ENCODE measurements at places on chromosomes 6 and 20.
A peak's percentile ranks its signal among the peaks of the same experiment; 100 is the strongest.

GRCh38 chr6:14732844-14733757 lies 512.8 kb upstream of the JARID2 start:
- DNase-seq: peak; percentile 83

DNA sequence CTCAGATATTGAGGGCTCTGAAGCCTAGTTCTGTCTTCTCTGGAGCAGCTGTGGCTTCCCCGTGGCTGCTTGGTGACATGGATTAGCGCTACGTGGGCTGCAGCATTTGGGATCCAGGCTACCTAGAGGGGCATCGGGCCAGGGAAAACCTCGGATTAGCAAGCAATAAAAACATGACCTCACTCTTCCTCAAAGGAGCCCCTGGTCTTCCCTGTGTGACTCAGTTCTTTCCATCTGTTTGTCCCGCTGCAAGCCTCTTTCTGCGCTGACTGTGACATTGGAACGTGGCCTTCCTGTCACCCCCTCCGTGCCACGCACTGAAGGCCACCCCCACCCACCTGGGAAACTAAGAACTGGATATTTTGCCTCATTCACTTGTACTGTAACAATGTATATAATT lies 3.6 kb downstream of the MRGBP start:
- no peak for DNase-seq

DNA sequence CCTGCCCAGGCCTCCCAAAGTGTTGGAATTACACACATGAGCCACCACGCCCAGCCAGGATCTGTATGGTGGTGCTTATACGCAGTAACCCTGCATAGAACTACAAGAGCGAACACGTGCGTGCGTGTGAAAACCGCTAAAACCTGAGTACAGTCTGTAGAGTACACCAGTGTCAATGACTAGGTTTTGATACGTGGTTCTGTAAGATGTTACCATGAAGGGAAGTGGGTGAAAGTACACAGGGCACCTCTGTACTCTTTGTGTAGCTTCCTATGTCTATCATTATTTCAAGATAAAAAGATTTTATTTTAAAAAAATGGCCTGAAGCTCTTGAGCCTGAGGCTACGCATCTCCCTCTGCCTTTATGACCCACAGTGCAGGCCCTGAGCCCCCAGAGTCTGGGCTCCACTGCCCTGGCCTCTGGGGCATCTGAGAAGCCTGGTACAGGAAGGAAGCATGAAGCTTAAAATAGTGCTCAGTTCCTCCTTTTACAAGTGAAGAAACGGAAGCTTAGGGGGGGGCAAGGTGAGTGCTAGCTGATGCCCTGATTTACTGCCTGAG lies 21.6 kb downstream of the LY86 start:
- no peak for DNase-seq

- no peak for DNase-seq
These were observed 117.5 kb downstream of the FLRT3 start for GRCh38 chr20:14219801-14220461.

DNA sequence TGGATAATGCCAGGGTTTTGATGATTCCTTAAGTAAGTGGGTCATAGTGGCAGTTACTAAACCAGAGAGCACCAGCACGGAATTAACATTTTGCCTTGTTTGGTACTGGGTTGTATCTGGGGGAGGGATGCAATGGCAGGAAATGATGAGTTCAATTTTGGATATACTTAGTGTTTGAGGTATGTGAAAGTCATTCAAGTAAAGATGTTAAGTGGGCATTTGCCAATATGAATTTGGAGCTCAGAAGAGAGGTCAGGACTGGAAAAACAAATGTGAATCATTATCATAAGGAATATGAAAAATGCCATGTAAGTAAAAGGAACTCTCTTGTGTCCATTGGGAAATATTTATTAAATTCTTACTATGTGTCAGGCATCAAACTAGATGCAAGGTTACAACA lies 6.2 kb downstream of the PXT1 start:
- no peak for DNase-seq

DNA sequence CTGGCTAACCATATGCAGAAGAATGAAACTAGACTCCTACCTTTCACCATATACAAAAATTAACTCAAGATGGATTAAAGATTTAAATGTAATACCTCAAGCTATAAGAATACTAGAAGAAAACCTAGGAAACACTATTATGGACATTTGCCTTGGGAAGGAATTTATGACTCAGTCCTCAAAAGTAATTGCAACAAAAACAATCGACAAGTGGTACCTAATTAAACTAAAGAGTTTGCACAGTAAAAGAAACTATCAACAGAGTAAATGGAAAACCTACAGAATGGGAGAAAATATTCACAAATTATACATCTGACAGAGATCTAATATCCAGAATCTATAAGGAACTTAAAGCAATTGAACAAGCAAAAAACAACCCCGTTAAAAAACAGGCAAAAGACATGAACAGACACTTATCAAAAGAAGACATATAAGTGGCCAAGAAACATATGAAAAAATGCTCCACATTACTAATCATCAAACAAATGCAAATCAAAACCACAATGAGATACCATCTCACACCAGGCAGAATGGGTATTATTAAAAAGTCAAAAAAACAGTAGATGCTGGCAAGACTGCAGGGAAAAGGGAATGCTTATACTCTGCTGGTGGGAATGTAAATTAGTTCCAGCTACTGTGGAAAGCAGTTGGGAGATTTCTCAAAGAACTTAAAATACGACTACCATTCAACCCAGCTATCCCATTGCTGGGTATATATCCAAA lies 31.9 kb downstream of the RALGAPB start:
- DNase-seq: no peak

DNA sequence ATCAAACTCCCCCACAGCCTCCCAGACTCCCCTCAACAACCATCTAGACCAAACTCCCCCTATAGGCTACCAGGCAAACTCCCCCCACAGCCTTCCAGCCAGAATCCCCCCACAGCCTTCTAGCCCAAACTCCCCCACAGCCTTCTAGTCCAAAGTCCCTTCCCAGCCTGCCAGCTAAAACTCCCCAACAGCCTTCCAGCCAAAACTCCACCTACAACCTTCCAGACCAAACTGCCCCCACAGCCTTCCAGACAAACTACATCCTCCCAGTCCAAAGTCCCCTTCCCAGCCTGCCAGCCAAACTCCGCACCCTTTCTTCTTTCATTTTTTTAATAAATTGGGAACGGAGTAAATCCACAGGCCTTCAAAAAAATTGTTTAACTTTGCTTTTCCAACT lies 37.4 kb upstream of the SYNDIG1 start:
- DNase-seq: no peak

GRCh38 chr6:77030929-77031674 lies 432.2 kb downstream of the HTR1B start:
- DNase-seq: no peak

GRCh38 chr6:164378330-164378729 lies 931.1 kb downstream of the C6orf118 start:
- DNase-seq: no peak

GRCh38 chr6:158789115-158789917 lies 29.9 kb downstream of the EZR start:
- DNase-seq: no peak

GRCh38 chr6:124551711-124552233 lies 410.5 kb upstream of the RNF217 start:
- no peak for DNase-seq

- DNase-seq: no peak
These were observed 145.3 kb downstream of the GMPR start for GRCh38 chr6:16383607-16384206.

DNA sequence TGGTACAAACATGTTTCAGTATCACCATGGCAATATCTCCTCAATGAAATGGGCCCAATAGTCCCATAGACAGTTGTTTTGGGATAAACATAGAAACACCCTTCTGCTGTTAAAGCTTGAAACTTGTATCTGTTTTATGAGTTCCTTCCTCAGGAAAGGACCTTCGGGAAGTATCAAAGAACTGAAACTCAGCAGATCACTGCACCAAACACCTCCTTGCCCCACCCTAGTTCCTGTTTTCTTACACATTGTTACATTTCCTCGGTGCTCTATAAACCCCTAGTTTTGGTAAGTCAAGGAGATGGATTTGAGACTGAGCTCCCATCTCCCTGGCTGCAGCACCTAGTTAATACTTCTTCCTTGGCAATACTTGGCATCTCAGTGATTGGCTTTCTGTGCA lies 73.8 kb upstream of the ECI2 start:
- DNase-seq: no peak

- no peak for DNase-seq
These were observed 22.4 kb downstream of the SYNCRIP start for GRCh38 chr6:85620308-85620707.

DNA sequence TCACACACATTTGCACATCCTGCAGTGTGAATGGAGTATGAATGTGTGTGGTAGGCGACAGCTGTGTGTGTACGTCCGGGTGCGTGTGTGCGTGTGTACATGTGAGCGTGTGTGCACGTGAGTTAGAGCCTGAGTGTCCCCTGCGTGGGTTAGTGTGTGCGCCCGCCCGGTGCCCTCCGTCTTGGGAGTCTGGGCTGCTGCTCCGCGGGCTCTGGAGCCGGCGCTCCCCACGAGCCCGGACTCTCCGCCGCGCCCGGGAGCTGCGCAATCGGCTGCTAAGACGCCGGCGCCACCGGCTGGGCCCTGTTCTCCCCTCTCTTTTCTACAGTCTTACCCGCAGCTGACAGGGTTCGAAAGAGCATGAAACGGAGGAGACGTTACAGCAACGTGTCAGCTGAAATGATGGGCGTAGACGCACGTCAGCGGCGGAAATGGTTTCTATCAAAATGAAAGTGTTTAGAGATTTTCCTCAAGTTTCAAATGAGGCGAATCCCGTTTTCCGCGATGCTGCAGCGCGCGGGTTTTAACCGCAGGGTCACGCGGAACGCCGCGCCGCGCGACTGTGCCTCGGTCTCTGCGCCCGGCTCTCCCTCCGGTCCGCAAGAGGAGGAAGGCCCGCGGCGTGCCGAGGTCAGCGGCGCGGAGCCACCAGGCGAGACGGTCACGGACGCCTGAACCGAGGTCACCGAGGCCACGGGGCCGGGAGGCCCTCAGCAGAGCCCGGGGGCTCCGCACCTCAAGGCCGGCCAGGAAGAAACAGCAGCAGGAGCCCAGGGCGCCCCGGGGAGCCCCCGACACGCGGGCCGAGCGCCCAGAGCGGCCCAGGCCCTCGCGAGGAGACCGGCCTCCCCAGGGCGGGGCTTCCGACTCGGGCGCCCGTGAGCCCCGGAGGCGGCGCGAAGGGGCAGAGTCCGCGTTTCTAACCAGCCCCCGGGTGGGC lies 95.3 kb upstream of the BHLHE23 start:
- DNase-seq: peak; percentile 75

GRCh38 chr6:106557837-106558236 lies 71.5 kb downstream of the RTN4IP1 start:
- no peak for DNase-seq

DNA sequence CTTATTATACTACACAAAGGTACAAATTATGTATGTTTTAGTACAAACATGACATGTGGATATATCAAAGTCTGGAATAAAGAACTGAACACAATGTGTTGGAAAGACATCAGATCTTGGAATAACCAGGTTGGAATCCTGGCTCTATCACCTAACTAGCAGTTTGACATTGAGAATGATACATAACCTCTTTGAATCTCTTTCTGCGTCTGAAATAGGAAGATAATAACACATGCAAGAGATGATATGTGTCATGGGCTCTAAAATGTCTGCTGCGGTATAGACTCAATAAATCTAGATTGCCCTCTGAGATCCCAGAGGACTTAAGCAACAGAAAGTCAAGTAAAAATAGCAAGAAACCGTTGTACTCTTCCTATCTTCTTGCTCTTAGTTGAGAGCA lies 66.8 kb upstream of the CCN2 start:
- no peak for DNase-seq

- DNase-seq: no peak
These were observed 104.3 kb upstream of the PTPRT start for GRCh38 chr20:43294031-43294430.

- no peak for DNase-seq
These were observed 58.9 kb upstream of the ZNFX1 start for GRCh38 chr20:49336786-49337185.

All from activated T-cell treated with anti-CD3 and anti-CD28 coated beads, Interleukin-2, amount 50 U/mL, for 48 hours (primary cell).